ENCODE measurements at places on chromosomes 7 and 10. TPM values are rescaled to one million over a fixed set of nuclear protein-coding genes. Genes with fewer than 3 reads are reported as not detected.

GRCh38 chr7:142760071-142760642 is 10.6 kb upstream of the PRSS2 start:
- H3K4me3 ChIP-seq, result no peak overlapping the region
- no peaks in the 10 kb centered on the region for H3K4me1 ChIP-seq
- peaks cover 58% of the 10 kb centered on the region for H3K27me3 ChIP-seq
- no peak for DNase-seq
- no peak overlapping the region for H3K27ac ChIP-seq

Gene PTF1A
- not detected for polyA plus RNA-seq

DNA sequence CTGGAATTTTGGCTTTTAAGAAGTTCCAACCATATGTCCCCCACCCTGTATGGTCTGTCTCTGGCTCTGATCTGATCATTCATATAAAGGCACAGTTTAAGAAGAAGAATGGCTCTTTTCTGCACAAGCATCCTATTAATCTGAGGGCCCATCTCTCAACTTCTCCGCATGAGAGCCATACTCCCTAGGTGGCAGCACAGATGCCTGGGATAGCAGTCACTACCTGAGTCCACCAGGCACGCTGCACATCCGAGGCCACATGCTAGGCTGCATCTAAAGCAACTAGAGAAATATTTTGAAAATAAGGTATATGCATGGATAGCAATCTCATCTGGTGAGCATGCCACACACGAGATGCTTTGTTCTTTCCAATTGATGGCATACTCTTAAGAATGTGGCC is 565.5 kb downstream of the PARD3 start:
- H3K4me3 ChIP-seq, result no peak overlapping the region
- no peaks in the 10 kb centered on the region for H3K27me3 ChIP-seq
- peak; percentile 35 for DNase-seq
- no peaks in the 10 kb centered on the region for H3K36me3 ChIP-seq

GRCh38 chr7:4266270-4267040 is 415.6 kb upstream of the FOXK1 start:
- H3K27me3 ChIP-seq, result no peaks in the 10 kb centered on the region
- DNase-seq, result no peak
- no peaks in the 10 kb centered on the region for H3K36me3 ChIP-seq
- H3K27ac ChIP-seq, result no peak overlapping the region

DNA sequence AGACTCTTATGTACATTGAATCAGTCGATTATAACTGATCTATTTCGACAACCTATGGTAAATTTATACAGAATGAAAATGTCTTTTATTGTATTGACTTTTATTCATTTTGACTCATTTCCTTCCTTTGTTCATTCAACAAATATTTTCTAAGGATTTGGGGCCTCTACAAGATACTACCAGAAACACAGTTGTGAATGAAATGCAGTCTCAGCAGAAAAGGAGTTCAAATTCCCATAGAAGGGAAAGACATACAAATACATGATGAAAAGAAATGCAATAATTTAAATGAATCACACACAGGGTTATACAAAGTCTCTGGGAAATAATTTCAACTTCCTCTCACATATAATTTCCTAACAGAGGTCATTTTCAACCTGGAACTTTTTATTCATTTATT is 134.0 kb upstream of the SEMA3A start:
- no peaks in the 10 kb centered on the region for H3K27me3 ChIP-seq
- no peaks in the 10 kb centered on the region for H3K4me1 ChIP-seq
- H3K36me3 ChIP-seq, result no peaks in the 10 kb centered on the region
- no peak overlapping the region for H3K27ac ChIP-seq
- DNase-seq, result no peak
- H3K4me3 ChIP-seq, result no peak overlapping the region

Gene UCMA
- not detected for polyA plus RNA-seq

DNA sequence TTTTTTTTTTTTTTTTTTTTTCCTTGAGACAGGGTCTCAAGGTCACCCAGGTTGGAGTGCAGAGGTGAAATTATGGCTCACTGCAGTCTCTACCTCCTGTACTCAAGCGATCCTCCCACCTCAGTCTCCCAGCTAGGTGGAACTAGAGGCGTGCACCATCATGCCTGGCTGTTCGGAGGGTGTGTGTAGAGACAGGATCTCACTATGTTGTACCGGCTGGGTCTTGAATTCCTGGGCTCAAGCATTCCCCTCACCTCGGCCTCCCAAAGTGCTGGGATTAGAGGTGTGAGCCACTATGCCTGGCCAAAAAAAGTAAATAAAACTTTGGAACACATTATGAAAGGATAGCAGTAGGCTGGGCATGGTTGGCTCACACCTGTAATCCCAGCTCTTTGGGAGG is 39.6 kb upstream of the TNPO3 start:
- no peaks in the 10 kb centered on the region for H3K4me1 ChIP-seq
- H3K36me3 ChIP-seq, result no peaks in the 10 kb centered on the region
- no peak overlapping the region for H3K4me3 ChIP-seq
- DNase-seq, result no peak

Gene CYP2C8
- 0.02 TPM for polyA plus RNA-seq

DNA sequence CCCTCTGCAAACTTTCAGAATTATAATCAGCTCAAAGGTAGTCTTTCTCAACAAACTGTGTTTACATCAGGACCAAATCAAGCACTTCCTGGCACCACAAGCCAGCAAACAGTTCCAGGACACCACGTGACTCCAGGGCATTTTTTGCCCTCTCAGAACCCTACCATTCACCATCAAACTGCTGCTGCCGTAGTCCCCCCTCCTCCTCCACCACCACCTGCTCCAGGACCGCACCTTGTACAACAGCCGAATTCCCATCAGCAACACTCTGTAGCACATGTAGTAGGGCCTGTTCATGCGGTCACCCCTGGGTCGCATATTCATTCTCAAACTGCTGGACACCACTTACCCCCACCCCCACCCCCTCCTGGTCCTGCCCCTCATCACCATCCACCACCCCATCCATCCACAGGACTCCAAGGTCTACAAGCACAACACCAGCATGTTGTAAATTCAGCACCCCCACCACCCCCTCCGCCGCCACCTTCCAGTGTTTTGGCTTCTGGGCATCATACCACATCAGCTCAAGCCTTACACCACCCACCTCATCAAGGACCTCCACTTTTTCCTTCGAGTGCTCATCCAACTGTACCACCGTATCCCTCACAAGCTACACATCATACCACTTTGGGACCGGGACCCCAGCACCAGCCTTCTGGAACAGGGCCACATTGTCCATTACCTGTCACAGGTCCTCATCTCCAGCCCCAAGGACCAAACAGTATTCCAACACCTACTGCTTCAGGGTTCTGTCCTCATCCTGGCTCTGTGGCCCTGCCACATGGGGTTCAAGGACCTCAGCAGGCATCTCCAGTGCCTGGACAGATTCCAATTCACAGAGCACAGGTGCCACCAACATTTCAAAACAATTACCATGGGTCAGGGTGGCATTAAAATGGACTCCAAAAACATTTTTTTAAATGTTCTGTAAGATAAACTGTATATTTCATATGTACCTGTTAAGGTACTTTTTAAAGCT is 98.7 kb downstream of the KMT2E start:
- no peaks in the 10 kb centered on the region for H3K27me3 ChIP-seq
- H3K27ac ChIP-seq, result no peak overlapping the region
- no peaks in the 10 kb centered on the region for H3K4me1 ChIP-seq

GRCh38 chr7:25852211-25852938 is 299.6 kb upstream of the NFE2L3 start:
- H3K4me3 ChIP-seq, result peak overlapping the region; percentile 38
- peak; percentile 66 for DNase-seq
- peaks cover 49% of the 10 kb centered on the region for H3K27me3 ChIP-seq

DNA sequence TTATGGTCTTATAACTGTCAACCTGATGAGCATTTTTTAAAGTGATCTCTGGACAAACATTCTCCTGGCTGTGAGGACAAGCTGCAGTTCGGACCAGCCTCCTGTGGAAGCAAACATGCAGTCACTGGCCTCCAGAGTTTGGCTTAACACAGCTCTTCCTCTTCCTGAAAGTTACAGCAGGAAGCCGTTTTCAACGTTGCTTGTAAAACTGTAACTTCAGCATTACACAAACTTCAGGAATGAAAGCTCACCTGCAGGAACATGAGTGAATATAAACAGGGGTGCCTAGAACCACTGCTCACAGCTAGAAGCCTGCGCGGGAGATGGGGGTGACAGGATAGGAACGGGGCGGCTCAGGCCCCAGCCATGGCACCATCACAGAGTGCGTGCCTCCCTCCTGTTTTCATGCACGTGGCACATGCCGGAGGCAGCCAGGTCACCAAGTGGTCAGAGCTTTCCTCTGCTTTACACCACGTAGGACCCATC is 292.9 kb upstream of the PITRM1 start:
- H3K4me1 ChIP-seq, result peaks cover 28% of the 10 kb centered on the region
- H3K27ac ChIP-seq, result no peak overlapping the region
- H3K4me3 ChIP-seq, result no peak overlapping the region
- DNase-seq, result no peak
- H3K36me3 ChIP-seq, result no peaks in the 10 kb centered on the region

Gene FBXO24
- polyA plus RNA-seq, result 0.71 TPM
